ENCODE measurements at places on chromosomes 4 and X.

- no peak for DNase-seq
These were observed 35.9 kb downstream of the C4orf50 start for GRCh38 chr4:5982156-5982973.

- no peak for DNase-seq
These were observed 79.4 kb downstream of the RLIM start for GRCh38 chrX:74535086-74535407.

DNA sequence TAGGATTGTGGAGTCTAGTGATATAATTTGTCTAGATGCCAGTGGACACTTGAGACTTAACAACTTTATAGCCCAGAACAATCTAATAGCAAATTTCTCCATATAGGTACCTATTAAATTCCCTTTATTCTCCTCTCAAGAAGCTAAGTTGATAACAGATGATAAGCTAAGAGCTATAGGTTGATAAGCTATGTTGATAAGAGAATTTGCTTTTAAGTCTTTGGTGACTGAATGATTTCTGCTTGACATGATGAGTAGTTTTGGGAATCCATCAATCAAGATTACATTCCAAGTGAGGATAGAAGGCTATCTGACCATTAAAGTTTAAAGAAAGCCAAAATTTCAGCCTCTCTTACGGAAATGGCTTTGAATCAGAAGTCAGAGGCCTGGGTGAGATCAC, 131.6 kb downstream of the EMCN start:
- DNase-seq: no peak

GRCh38 chr4:42488114-42488513, 90.8 kb downstream of the SHISA3 start:
- no peak for DNase-seq

GRCh38 chr4:108646706-108647105, 3.7 kb upstream of the OSTC start:
- no peak for DNase-seq

- DNase-seq: peak; percentile 37
These were observed 55.9 kb downstream of the EIF4E start for GRCh38 chr4:98873059-98873458.

- DNase-seq: no peak
These were observed 34.6 kb downstream of the ANXA5 start for GRCh38 chr4:121662225-121662624.

GRCh38 chr4:61996943-61997342, 796.8 kb downstream of the ADGRL3 start:
- DNase-seq: no peak

DNA sequence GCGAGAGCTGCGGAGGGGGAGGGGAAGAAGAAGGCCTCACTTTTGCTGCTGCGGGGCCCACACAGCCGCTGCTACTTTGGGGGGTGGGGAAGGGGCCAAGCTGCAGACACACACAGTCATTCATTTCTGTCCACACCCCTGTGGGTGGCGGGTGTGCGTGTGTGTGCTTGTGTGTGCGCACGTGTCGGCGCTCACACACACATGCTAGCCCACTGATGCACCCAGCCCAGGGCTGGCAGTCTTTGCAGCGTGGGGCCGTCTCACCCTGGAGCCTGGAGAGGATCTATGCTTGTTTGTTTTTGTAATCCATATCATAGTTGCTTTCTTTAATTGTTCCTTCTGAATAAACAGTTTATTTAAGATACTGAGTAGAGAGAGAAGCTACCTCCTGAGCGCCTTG, 4.0 kb downstream of the DUSP9 start:
- no peak for DNase-seq

DNA sequence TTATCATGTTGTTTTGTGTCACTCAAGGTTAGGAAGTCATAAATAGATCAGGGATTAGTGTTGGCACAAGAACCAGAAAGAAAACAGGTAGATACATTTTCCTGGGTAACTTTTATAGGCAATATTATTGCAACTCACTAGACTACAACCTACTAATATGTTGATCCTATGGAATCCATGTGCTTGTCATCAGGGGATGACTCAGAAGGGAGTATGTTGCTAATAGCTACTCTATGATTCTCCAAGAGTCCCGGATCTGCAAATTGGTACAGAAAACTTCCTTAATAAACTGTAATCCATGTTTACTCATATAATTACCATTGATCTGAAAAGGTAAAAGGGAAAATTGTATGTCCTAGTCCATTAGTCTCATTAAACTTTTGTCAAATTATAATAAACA, 11.7 kb upstream of the GNRHR start:
- DNase-seq: peak; percentile 58

DNA sequence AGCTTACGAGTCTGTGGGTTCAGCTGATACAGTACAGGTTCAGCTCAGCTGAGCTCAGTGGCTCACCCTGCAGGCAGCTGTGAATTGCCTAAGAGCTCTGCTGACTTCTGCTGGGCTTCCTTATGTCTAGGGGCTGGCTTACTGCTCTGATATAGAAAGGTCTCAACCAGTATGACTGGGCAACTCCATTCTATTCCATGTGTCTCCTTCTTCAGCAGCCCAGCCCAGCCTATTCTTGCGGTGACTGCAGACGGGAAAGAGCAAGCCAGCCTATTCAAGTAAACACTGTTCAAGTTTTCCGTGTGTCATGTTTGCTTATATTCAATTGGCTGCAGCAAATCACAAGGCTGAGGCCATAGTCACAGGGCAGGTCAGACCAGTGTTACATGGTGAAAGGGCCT, 615.4 kb upstream of the ZFP42 start:
- DNase-seq: peak; percentile 24

GRCh38 chrX:23732704-23733103, 10.4 kb downstream of the ACOT9 start:
- DNase-seq: no peak

DNA sequence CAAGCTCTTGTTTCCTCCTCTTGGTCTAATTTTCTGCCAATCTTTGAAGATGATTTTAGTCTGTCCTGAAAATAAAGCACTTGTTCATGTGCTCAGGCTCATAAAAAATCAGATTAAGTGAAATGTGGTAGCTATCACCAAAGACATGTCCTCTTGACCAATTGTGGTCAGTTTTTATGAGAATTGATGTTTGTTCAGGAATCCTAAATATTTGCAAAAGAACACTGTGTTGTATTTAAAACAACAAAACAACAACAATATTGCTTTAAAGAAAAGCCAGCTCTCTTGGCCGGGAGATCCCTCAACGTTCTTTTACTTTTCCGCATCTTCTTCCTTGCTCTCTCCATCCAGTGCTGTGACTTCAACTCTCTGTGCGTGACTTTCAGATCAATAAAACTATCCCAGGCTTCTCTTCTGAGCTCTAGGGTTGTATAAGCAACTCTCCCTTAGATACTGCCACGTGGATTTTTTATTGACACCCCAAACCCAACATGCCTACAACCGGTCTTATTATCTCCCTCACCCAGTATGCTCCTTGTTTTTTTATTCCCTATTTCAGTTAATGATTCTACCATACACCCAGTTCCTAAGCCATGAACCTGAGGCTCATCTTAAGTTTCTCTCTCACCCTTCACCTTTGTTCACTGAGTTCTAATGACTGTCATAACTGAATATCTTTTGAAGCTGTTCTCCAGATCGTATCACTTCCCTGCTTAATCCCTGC, 309.9 kb downstream of the ARHGAP10 start:
- no peak for DNase-seq

DNA sequence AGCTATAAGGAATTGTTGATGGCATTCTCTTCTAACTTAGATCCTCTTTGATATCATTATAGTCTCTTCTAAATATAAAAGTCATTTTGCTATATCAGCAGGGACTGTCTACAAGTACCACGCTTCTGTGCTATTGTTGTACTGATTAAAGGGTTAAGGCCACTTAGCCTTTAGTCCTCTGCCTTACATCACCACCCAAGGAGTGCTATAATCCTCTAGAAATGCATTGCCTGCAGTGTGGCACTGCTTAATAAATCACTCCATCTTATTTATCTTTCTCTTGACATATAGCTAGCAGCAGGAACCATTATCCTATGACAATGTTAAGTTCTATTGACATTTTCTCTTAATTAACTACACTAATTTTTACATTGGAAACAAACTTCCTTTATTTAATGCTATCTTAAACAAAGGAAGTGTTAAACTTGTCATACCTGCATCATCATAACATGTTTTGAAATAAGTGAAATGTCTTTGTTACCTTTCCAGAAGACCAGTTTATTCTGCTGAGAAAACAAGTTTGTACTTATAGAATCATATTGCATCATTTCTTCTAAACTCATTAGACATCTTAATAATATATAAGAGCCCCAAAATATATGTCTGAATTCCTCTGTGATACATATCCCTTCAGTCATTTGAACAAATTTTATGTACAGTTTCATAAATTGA, 360.9 kb upstream of the ATOH1 start:
- DNase-seq: no peak

DNA sequence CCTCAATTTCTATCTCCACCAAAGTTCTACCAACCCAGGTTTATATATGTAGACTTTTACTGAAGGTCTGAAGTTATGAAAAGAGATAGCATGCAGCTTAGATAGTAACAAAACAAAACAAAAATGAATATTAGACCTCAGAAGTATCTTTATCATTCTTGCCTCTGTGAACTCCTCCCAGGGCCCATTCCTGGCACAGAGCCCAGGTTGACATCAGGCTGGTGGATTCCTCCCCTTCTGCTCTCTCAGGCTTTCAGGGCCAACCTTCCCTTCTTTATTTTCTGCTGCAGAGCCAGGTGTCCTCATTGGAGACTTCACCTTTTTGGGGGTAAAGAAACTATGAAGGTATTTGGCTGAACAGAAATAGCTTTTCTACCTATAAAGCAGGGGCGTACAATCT, 112.8 kb upstream of the PITX2 start:
- DNase-seq: no peak

DNA sequence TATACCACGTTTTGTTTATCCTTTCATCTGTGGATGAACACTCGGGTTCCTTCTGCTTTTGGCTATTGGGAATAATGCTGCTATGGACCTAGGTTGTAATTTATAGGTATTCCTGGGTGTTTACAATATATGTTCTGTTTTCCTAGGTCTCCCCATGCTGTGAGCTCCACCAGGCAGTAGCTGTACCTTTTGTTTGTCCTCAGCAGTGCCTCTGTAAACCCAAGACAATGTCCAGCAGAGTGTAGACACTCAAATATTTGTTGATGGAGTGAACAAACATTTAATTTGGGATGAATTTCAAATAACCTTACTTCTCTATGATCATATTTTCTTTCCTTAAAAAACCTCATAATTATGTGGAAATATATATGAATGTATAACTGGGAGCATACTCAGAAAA, 259.5 kb upstream of the BOD1L1 start:
- DNase-seq: no peak

- DNase-seq: no peak
These were observed 345.7 kb upstream of the NR3C2 start for GRCh38 chr4:148787831-148788477.

GRCh38 chr4:75623026-75623425, 7.3 kb downstream of the CDKL2 start:
- DNase-seq: no peak

DNA sequence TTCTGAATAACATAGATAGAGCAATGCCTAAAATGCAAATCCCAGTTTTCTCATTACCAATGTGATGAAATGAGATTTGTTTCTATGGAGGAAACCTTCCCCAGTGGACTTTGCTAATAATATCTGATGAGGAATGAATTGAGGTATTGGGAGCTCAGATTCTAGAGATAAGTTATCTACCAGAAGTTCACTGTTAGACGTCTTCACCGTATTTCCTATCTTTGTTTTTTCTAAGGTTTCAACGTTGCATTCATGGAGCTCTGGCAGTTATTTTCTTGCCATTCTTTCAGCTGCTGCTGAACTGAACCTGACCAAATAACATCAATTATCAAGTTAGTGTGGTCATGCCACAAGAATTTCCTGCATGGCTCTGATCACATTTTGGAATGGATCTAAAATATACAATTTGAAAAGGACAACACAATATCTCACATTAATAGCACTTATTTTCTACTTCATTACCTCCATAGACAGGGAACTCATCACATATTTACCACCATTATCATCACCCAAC, 511.8 kb upstream of the LCORL start:
- no peak for DNase-seq

DNA sequence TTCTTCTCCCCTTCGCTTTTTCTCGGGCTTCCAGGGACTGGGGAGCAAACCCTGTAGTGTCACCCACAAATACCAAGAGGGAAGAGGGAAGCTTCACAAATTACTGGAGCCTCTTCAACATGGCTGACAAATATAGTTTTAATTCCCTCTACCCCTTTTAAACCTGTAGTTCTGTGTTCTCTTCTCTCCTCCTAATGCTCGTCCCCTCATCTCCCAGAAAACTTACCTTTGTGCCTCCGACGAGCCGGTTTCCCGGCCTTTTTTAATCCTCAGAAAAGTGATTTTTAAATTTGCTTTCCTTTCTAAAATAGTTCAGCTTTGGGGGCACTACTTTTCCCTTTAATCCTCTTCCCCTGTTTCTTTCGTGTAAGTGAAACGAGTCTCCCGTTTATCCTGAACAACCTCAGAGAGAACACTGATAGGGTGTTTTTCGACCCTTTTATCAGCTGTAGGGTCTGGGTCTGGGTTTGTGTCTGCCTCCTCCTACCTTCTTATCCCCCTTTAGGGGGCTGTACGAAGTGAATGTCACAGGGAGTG, 408 bp downstream of the TET2 start:
- no peak for DNase-seq

- no peak for DNase-seq
These were observed 122.3 kb downstream of the UNC5C start for GRCh38 chr4:95426455-95426854.

GRCh38 chrX:11172415-11172814, 61.3 kb downstream of the HCCS start:
- DNase-seq: no peak

DNA sequence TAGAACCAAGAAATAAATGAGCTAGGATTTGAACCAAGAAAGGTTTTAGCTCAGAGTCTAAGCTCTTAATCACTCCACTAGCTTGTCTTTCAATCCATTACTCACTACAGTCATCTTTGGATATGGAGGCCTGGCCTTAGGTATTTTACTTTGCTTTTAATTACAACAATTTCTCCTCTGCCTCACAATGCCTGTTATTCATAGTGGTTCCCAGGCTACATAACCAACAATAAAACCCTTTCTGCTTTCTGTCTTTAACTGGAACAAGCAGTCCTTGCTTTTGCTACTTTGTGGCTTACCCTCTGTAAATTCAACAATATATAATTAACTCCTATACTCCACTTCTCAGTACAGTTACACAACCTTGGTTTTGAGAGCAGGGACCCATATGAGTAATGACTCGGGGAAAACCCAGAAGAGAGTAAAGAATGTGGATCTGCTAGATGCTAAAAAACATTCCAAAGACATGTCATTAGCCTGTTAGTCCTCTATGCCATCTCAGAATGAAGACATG, 94.7 kb upstream of the NAP1L5 start:
- peak; percentile 87 for DNase-seq

DNA sequence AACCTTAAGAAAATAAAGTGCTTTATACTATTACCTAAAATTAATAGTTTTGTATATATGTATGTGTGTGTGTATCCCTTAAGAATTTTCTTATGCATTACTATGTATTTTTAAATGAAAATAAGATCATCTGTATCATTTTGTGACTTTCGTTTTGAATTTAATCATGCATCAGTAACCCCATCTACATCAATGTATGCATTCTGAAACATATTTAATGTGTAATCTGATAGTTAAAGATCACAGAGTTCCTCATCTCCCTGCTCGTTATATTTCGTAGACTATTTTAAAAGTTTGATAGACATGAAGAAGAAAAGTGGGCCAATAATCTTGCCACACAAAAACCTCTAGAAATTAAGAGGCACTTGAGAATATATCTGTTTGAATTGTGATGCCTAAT, 7.4 kb downstream of the BMPR1B start:
- DNase-seq: no peak
